Left renal cortex interstitium (tissue), 4 donors: ENCODE measurements at places on chromosomes 2 and 18. TPM values are rescaled to one million over a fixed set of nuclear protein-coding genes. Genes with fewer than 3 reads are reported as not detected.
A peak's percentile ranks its signal among the peaks of the same experiment; 100 is the strongest.

The KCNIP3 gene
- 18.3 TPM for polyA plus RNA-seq

The GRP gene
- 1.0 TPM for polyA plus RNA-seq

The CTDP1 gene
- polyA plus RNA-seq: 13.9 TPM

The LONRF2 gene
- 2.3 TPM for polyA plus RNA-seq

The DPY30 gene
- polyA plus RNA-seq: 109 TPM

- DNase-seq: no peak
Observed at GRCh38 chr2:175399326-175399725, 217.8 kb upstream of the ATP5MC3 start.

- DNase-seq: no peak
Observed at GRCh38 chr2:675982-676646, 1.1 kb downstream of the TMEM18 start.

DNA sequence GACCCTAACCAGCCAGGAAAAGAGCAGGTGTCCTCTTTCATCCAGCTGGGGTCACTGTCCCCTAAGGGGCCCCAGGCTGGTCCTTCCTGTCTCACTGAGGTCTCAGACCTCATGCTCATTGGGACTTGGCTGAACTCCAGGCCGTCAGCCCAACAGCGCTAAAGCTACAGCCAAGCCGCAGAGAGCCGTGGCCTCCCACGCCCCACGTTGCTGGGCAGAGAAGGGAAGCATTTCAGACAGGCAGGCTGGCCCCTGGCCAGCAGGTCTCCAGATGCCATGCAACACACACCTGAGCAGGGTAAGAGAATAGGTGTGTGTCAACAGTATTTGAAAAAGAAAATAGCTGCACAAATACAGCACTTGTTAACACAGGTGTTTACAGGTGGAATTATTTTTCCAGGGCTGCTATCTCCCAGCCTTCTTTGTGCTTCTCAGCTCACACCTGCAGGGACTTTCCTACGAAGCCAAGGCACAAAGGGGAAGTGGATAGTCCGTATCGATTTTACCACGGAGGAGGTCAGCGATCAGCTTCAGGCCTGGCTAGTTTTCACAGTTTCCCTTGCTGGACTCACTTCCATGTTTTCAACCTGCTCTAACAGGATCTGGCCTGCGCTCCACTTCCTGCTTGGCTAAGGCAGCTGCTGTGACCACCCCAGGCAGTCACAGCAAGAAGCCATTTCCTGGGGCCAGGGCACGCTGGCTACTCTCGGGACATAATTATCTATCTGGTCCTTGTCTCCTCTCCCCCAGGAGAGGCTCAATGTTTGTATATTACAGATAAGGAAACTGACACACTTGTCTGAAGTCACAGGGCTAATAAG is 156.1 kb upstream of the ID2 start:
- peak; percentile 57 for DNase-seq

DNA sequence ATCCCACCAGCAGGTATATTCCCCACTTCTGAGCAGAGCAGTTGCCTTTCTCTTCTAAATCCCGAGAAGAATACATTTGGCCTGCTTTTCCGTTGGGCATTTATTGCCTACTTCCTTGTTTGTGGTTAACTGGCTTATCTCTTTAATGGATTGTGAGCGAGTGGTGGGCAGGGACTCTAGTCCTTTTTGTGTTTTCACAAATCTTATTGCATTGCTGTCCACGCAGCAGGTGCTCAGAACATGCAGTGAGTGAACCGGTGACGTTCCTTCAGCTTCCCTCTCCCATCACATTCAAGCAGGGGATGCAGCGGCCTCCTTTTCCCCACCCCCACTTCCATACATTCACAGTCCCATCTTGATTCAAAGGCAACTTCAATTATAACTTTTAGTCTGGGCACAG is 28.9 kb upstream of the GAREM2 start:
- DNase-seq: no peak

DNA sequence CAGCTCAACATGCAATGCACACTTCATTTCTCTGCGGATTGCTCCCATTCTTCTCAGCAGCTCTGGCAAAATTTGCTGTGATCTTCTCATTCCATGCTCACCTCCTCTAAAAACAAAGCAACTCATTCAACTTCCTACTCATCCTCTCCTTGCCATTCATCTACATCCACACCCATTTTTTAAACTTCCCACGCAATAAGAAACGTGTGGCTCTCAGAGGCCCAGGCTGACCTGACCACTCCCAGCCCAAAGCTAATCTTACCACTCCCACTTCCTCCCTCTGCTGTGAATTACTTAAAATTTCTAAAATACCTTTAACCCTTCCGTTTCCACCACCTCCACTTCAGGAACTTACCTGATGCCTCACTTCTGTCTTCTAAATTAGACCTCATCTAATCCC is 15.2 kb downstream of the ABCB11 start:
- DNase-seq: no peak

GRCh38 chr2:66488946-66489345 is 54.0 kb downstream of the MEIS1 start:
- no peak for DNase-seq

GRCh38 chr2:115303-115702 is 69.0 kb upstream of the FAM110C start:
- no peak for DNase-seq

- no peak for DNase-seq
Observed at GRCh38 chr2:112153501-112153900, 15.3 kb downstream of the FBLN7 start.

GRCh38 chr2:11656252-11656651 is 13.7 kb downstream of the NTSR2 start:
- no peak for DNase-seq

DNA sequence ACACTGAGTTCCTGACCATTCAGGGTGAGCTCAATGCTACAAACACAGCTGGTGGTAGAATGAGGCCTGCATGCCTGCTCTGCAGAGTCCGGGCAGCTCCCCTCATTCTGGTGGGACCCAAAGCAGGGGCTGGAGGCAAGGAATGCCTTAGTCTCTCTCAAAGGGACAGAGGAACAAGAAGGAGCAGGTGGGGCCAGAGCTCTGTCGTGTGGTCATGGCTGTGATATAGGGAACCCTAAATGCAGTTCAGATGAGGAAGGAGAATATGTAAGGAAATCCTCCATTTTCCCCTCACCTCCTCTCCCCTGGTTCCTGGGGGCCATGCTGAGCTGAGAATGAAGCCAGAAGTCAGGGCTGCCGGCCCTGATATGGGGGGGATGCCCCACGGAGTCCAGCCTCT is 334.3 kb downstream of the CYP26B1 start:
- no peak for DNase-seq
